Hippocampal formation (tissue), 2 donors: ENCODE measurements at places on chromosomes 1 and 21.

GRCh38 chr1:43239484-43239883 is 30.3 kb upstream of the TMEM125 start:
- no peak for DNase-seq

DNA sequence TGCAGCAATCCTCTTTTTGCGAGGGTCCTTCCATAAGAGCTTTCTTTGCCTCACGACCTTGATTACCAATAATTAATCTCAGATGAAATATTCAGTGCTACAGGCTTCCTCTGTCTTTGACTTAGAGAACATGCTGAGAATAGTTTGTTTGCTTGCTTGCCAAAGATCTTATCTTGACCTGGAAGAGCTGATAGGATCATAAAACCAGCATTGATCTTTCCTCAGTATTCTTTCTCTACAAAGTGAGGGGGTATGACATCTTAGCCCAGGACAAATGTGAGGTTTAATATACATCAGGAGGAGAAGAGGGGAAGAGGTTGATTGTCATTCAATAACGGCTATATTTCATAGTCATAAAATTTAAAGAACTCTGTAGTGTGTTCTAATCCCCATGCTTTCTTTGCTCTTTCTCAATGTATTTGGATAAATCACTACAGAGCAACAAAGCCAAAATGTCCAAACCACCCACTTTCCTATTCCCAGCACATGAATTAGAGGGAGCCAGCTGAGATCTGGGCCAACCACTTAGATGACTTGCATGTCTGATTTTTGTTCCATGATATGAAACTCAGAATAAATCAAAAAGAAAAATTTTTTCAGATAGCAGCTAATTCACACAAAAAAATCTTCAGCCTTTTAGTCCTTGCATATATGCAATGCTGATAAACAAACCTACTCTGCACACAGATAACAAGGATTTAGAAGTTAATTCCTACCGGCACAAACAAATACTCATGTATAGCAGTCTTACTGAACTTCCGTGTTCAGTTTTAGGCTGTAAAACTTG is 50.5 kb upstream of the IPO9 start:
- no peak for DNase-seq

GRCh38 chr1:116916002-116916401 is 6.3 kb downstream of the PTGFRN start:
- no peak for DNase-seq

DNA sequence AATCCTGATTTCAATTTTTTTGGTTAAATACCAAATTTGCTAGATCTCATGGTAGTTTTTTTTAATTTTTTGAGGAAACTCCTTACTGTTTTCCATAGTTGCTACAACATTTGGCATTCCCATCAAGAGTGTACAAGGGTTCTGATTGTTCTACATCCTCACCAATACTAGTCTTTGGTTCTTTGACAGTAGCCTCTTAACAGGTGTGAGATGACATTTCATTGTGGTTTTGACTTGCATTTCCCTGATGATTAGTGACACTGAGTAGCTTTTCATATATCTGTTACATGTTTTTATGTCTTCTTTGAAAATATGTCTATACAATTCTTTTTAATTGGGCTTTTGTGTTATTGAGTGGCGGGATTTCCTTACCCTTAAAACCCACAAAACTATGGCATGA is 20.9 kb upstream of the RGS13 start:
- DNase-seq, result no peak

DNA sequence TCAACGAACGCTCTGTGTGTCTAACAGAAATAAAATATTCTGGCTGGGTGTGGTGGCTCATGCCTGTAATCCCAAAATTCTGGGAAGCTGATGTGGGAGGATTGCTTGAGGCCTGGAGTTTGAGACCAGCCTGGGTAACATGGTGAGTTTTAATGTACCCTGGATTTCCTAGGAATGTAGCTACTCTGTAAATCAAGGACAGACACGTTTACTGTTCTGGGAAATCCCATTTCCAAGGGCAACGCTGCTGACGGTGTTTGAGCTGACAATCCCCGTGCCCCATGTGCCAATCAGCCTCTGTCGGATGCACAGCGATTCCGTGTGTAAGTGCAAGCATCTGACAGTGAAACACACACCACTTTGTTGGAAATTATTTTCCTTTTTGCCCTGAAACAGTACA is 8.0 kb downstream of the CORT start:
- DNase-seq, result no peak

DNA sequence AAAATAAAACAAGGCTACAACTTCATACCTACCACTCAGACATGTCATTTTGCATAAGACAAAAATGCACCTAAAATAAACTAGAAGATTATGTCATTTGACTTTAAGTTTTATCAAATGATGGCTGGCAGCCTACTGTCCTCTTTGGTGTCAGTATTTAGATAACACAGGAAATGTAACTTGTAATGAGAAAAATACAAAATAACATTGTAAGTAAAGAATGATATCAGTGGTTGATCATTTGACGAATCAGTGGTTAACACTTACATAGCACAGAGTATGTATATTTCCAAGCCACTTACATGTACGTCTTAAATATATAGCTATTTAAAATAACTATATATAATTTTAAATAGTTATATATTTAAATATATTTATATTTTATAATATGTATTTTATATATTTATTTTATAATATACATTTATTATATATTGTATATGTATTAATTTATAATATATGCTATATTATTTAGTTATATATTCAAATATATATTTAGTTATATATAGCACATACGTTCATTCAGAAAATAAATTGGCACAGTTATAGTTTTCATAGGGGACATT is 44.1 kb downstream of the ZNF678 start:
- no peak for DNase-seq

GRCh38 chr1:179080866-179081686 is 794 bp upstream of the TOR3A start:
- no peak for DNase-seq

DNA sequence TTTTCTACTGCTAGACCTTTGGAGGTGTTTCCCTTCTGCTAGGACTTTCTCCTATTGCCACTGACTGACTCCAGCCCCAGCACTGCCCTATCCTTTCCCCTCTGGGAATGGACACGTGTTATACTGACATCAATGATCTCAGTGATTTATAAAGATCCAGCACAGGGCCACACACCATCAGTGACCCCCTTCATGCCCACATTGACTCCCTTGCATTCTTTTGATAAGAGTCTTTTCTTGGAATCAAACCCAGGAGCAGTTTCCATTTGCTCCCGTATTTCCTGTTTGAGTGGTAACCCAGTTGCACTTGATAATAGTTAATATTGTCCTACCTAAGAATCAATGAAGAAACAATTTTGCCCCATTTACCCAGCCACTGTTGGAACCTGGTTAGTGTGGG is 501.0 kb upstream of the USP24 start:
- DNase-seq, result no peak

DNA sequence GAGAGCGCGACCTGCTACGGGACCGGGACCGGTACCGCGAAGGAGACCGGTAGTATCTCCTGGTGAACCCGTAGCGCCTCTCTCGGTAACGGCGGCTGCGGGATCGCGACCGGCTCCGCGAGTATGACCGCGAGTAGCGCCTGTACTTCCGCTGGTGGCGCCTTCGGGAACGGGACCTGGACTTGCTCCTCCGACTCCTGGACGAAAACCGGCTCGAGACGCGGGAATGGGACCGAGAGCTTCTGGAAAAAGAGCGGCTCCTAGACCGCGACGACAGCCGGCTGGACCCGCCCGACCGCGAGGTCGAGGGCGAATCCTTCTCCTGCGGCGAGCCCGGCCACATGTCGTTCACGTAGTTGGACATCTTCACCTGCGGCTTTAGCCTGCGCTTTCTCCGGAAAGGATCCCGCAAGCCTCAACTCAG is 642 bp downstream of the RSRP1 start:
- DNase-seq, result no peak

GRCh38 chr21:44801468-44802395 is at the start of gene UBE2G2:
Gene UBE2G2, minus strand, starts transcription at chr21:44801820. Its CDS starts 72 bp downstream, at chr21:44801748.
- peak; percentile 80 for DNase-seq

DNA sequence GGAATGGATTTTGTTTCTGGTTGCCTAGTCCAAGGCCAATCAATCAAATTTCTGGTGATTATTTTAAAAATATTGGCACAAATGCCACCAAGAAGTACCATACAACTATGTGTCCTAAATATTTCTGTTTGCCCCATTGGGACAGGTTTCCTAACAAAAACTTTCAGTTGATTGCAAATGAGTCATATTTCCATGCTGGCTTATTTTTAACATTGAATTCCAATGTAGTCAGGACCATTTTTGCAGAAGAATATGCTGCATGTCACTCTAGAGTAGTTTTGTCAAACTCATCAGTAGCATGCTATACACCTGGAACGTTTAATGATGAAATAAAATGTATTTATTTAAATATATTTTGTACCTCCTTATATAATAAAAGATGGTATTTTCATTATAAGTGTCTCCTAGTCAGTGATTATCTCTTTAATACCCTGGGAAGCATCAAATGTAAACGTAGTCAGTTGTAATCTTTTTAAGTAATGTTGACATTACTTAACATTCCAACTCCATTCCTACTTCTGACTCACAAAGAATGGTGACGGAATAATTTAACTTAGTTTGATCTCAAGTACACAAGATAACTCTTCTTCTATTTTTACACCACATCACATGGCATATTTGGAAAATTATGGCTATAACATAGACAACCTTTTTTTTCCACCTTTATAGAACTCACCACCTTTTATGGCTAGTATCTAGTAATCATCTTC is 39.0 kb upstream of the USH2A start:
- DNase-seq, result no peak

- no peak for DNase-seq
Measured at GRCh38 chr1:156260896-156261295, 13.0 kb upstream of the PAQR6 start.

DNA sequence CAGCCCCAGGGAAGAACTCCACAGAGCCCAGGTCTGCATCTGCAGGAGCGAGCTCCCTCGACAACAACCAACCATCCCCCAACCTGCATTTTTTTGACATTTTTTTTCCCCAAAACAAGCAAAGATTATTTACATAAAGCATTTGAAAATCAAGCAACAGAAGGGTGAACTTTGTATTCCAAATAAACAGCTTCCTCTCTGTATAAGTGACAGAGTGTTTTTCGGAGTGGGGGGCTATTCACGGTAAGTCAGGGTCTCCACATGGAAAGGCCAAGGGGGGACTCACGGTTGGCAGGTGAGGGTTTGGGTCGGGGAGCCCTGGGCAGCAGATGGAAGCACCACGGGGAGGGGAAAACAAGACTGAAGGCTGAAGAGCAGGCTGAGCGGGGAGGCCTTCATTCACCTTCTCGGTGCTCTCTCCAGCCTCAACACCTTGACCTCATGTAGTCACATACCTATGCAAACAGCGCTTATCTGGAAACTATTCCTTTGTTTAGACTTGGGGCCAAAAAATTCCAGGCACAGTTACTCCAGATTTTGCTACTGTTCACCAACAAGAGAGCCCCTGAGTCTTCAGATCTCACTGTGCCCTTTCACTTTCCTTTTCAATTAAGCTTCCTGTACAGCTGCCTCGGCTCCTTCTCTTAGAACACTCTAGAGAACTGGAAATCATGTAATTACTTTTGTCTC is 27.6 kb downstream of the C2CD2 start:
- DNase-seq, result peak; percentile 51

GRCh38 chr1:244114892-244115291 is 63.8 kb downstream of the ZBTB18 start:
- no peak for DNase-seq

DNA sequence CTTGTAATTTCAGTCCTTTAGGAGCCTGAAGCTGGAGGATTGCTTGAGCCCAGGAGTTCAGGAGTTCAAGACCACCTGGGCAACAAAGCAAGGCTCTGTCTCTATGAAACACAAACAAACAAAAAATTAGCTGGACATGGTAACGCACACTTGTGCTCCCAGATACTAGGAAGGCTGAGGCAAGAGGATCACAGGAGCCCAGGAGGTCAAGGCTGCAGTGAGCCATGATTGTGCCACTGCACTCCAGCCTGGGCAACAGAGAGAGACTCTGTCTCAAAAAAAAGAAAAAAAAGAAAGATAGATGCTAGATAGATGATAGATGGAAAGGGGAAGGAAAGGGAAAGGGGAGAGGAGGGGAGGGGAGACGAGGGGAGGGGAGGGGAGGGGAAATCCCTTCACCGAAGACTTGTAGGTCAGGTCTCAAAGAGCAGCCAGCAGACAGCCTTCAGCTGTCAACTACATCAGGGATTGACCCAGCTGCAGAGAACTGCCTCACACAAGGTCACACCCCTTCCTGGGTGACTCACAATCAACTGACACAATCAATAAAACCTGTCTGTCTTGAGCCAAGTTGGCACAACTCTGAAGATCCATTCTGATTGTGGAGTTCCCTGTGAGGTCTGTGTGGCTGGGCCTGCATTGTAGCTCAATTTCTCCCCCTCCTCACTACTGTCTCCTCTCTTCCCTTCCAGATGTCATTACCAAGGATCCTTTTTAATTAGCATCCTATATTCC is 200.6 kb downstream of the RGS7 start:
- no peak for DNase-seq

- no peak for DNase-seq
Measured at GRCh38 chr1:95012389-95012788, 60.4 kb downstream of the ALG14 start.

DNA sequence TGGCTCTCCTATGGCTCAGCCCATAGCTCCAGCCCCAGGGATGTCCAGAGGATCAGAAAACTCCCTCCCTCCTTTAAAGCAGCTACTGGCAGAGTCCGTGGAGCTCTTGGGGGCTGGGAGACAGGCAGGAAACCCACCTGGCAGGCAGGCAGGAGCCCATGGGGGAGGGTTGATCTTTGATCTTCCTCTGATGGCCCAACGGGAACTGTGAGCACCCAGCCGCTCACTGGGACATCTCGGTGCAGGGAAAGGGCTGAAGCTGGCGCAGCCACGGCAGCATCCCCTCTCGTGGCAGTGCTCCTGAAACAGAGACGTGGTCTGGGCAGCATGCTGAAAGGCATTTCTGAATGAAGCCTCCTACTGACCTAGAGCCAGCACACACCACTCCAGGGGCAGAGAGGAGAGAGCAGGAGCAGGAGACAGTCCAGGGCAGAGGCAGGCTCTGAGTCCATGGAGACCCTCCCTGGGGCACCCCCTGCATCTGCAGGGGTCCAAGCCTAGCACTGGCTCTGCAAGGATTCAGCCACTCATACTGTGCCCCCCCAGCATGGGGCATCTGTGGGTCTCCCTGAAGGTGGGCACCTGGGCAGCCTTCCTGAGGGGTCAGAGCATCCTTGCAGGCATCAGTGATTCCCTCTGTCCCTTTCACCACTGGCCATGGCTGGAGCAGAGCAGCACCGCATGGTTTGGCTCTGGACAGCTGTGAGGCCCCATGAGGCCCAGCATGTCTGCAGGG is 4.9 kb upstream of the SLX9 start:
- no peak for DNase-seq

- no peak for DNase-seq
Measured at GRCh38 chr1:155079210-155079486, 511 bp downstream of the EFNA3 start.

- DNase-seq, result no peak
Measured at GRCh38 chr1:207500306-207500705, 4.3 kb downstream of the CR1 start.

- no peak for DNase-seq
Measured at GRCh38 chr1:191152776-191153175, 675.1 kb upstream of the BRINP3 start.

DNA sequence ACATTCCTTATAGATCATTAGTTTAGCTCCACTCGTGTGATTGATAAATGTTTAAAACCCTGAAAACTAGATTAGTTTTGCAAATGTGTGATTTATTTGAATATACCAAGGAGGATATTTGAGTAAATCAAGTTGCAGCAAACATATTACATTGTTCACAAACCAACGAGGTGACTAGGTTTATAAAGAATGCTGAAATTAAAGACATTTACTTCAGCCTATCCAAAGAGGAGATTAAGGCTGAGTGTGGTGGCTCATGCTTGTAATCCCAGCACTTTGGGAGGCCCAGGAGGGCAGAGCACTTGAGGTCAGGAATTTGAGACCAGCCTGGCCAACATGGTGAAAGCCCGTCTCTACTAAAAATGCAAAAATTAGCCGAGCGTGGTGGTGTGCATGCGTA is 34.1 kb downstream of the VTCN1 start:
- no peak for DNase-seq
